ENCODE measurements at places on chromosomes 11 and 22. TPM values are rescaled to one million over a fixed set of nuclear protein-coding genes. Genes with fewer than 3 reads are reported as not detected.

NXPE4 gene
- total RNA-seq: not detected

TMPRSS5 gene
- total RNA-seq: 0.10 TPM

B4GALNT4 gene
- 0.05 TPM for total RNA-seq

PATE4 gene
- total RNA-seq: not detected

CHRM4 gene
- 0.07 TPM for total RNA-seq

NAV2 gene
- 35.3 TPM for total RNA-seq

VSIG2 gene
- total RNA-seq: 0.07 TPM

MYO18B gene
- not detected for total RNA-seq

MIOX gene
- total RNA-seq: not detected

APOBEC3G gene
- 11.9 TPM for total RNA-seq

UPK3A gene
- total RNA-seq: not detected

C11orf91 gene
- total RNA-seq: not detected

MOV10L1 gene
- 6.7 TPM for total RNA-seq

CARNS1 gene
- not detected for total RNA-seq

FAM111A gene
- total RNA-seq: 56.6 TPM

BET1L gene
- 15.4 TPM for total RNA-seq

IGF2 gene
- 0.40 TPM for total RNA-seq

C22orf42 gene
- not detected for total RNA-seq

KCNJ1 gene
- not detected for total RNA-seq

GAB4 gene
- total RNA-seq: not detected

VWCE gene
- total RNA-seq: 8.7 TPM

NRIP3 gene
- total RNA-seq: 9.2 TPM

TMEM45B gene
- total RNA-seq: 0.07 TPM

PPP2R5B gene
- total RNA-seq: 23.6 TPM

P2RY6 gene
- 0.44 TPM for total RNA-seq

MYO7A gene
- 0.69 TPM for total RNA-seq

TMEM135 gene
- total RNA-seq: 23.2 TPM

C11orf54 gene
- 11.3 TPM for total RNA-seq

DRD2 gene
- not detected for total RNA-seq

RPS6KB2 gene
- total RNA-seq: 76.4 TPM

THY1 gene
- total RNA-seq: 0.98 TPM

ZDHHC5 gene
- 42.8 TPM for total RNA-seq
